RWPE2 (cell line): ENCODE measurements at places on chromosomes 4 and X.

GRCh38 chr4:113469023-113469390, 292.5 kb downstream of the CAMK2D start:
- DNase-seq: no peak

DNA sequence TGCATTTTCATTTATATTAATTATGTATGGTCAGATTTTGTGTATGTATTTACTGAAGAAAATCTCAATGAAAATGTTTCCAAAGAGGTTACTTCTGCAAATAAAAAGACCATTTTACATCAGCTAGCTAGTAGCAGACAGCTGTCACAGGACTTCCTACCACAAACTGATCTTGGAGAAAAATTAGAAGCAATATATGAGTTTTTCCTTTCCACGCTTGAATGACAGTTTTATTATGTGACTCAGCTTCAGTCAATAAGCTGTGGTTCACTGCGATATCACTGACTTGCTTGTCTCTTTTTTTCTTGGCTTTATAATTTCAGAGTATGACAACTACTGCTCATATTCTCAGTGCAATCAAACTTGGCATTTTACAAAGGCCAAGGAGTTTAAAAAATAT, 787.4 kb upstream of the GALNTL6 start:
- DNase-seq: no peak

DNA sequence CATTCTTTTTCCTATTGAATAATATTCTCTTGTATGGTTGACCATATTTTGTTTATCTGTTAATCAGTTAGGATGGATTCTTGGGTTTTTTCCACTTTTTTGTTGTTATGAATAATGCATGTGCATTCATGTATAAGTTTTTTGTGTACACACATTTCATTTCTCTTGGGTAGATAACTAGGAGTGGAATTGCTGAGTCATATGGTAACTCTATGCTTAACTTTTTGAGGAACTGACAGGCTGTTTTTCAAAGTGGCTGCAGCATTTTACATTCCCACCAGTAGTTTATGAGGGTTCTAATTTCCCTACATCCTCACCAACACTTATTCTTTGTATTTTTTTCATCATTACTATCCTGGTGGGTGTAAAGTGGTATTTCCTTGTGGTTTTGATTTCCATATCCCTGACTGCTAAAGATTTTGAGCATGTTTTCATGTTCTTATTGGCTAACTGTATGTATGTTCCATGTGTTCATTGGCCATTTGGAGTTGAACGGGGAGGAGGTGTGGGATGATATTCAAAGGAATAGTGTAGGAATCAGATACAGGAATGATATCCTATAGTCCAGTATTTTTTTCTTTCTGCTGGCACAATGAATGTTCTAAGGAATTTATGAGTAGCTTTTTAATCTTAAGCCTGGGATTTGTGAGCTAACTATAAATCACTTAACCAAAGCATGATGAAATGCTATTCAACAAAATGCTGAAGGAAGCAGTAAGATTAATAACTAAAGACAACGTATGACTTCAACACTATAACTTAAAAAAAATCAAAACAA, 114.3 kb downstream of the AMELX start:
- no peak for DNase-seq

- DNase-seq: no peak
Observed at GRCh38 chr4:142551517-142552305, 294.4 kb downstream of the INPP4B start.

DNA sequence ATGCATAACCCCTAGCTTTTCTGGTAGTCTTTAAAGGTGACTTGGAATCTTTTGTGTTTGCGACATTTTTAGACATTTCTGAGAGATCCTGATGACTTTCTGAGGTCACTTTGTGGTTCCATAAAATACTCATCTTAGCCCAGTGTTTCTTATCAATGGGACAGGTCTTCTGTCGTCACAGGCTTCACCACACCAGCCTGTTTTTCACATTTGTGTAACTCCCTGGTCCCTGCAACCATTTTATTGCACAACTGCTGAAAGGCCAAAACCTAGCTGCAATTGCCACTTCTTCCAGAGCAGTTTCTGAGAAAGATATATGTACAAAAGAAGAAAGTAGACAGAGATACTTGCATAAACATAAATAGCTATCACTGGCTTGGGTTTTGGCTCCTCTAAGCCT, 120.9 kb downstream of the IL15 start:
- no peak for DNase-seq

GRCh38 chr4:118225511-118225910, 127.3 kb downstream of the PRSS12 start:
- DNase-seq: no peak

DNA sequence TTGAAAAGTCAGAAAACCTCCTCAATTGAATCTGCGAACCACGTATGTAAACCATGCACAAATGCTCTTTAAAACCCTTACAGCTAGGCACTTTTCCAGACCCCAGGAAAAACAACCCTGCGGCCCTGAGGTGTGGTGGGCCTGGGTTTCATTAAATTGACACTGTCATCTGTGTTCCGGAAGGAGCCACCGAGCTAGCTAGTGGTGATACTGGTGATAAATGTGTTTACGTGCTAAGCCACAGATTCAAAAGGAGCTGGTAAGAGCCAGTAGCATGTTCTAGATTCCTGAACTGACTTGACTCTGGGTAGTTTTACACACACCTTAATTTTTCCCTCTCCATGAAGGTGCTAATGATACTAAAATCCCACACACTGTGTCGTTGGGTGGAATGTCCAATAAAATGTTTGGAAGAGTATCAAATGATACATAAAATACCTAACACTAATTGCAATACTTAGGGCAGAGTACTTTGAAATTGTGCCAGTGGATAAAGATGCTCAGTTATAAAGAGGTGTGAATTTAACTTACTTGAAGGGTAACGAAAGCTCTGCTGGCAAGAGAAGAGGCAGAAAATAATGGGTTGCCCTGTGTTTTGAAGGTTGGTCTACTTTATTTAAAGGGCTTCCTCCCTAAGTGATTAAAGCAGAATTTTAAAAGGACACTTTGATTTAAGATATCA, 8.5 kb downstream of the SMS start:
- DNase-seq: no peak

- no peak for DNase-seq
Observed at GRCh38 chrX:122187069-122187713, 996.9 kb upstream of the GRIA3 start.

DNA sequence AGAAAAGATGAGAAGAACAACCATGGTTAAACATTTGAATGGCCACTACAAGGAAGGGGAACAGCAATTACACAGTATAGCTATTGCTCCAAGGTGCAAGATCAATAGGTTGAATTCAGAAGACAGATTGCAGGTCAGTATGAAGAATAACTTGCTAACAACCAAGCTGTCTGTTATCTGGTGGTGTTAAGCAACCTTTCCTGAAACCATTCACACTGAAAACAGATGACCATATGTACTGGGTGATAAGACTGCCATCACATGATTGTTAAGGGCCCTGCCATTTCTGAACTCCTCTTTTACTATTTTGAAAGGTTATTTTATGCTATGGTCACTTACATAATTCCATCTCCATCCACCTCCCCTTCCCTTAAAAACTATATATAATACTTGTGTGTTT, 6.8 kb downstream of the GABRA3 start:
- DNase-seq: no peak

DNA sequence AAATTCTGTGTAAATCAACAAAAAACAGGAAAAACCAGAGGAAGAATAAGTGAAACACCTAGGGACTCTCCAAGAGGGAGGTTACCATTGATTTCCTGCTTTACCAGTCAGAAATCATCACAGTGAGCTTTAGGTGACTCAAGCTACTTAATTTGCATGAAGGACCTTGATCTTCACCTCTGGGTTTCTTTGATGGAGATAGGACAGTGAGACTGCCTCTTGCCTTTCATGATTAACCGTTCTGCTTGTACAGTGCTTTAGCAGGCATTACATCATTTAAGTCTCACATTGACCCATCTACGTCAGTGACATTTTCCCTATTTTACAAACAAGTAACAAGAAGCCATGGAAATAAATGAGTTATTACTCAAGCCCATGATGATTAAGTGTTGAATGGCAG, 3.4 kb upstream of the GK start:
- DNase-seq: no peak

DNA sequence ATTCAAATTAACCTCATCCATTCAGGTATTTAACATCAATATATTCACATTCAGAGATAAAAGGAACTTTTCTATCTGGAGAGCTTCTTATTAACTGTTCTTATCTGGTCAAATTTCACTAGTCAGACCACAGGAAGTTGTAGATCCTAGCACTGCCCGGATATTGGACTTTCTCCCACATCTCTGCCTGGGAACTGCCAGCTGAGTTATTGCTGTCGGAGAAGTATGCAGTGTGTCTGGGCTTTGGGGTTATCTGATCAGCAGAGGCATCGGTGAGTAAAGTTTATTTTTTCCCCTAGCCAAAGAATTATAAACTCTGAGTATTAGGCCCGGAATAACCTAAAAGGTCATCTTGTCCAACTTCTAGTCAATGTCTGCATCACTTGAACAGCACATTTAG, 45.1 kb downstream of the OR13H1 start:
- DNase-seq: no peak

GRCh38 chr4:57102050-57102624, 8.0 kb downstream of the IGFBP7 start:
- DNase-seq: peak; percentile 86

DNA sequence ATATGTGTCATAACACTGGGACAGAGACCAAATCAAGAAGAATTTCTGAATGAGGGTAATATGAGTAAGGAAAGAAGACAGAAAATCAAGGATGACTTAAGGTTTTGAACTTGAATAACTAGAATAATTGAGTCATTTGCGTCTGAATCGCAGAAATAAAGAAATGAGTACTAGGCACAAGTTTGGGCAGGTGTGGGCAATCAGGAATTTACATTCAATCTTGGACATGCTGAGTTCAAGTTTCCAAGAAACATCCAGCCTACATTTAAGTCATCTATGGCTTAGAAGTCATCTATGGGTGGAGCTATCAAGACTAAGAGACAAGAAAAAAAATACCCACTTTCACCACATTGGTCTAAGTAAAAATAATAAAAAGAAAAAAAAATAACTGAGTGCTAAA, 30.4 kb upstream of the WDR44 start:
- DNase-seq: no peak

DNA sequence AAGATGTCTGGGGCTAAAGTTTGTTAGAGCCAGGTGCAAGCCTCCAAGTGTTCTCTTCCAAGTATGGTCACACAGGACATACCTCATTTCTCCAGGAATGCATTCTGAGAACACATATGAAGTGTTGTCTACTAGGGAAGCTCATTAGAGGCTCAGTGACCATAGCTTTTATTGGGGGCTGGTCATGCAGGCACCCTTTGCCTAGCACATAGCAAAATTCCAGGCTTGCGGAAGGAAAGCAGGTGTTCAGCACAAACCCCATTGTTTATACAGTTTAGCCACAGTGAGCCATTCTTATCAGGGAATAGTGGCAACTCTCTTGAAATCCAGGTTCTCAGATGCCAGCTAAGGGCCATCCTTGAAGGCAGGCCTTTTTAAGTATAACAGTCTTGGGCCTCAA, 339.4 kb upstream of the ZCCHC13 start:
- DNase-seq: no peak

DNA sequence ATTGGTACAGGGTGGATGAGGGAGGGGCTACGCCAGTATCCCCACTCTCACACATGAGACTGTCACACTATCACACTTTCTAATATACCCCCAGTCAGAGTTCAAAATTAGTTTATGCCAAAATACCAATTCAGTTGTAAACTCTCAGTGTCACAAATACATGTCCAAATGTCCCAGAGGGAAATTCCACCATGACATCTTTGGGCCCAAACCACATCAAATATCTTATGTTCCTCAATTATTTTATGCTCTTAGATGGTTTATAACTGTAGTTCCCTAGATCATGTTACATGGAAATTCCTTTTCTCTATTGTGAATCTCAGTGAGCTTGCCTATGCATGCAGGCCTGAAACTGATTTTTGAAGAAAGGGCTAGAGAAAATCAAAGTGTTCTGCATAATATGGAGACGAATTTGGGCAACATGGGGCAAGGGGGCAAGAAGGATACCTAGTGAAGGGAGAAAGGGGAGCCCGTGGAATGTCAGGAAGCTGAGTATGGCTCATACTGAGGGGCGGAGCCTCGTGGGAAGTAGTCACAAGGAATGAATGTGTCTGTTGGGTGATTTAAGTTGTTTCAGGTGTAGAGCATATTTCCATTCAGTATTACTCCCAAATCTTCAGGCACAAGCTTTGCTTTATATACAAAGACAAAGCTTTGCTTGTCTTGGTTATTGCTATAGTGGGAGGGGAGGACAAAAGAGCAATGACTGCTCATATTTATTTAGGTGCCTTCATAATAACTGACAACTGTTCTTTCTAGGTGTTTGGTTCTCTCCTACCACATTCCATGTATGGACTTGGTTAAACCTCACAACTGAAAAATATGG, 40.8 kb downstream of the CLNK start:
- DNase-seq: no peak

- DNase-seq: no peak
Observed at GRCh38 chr4:140662082-140662869, 93.5 kb upstream of the UCP1 start.

DNA sequence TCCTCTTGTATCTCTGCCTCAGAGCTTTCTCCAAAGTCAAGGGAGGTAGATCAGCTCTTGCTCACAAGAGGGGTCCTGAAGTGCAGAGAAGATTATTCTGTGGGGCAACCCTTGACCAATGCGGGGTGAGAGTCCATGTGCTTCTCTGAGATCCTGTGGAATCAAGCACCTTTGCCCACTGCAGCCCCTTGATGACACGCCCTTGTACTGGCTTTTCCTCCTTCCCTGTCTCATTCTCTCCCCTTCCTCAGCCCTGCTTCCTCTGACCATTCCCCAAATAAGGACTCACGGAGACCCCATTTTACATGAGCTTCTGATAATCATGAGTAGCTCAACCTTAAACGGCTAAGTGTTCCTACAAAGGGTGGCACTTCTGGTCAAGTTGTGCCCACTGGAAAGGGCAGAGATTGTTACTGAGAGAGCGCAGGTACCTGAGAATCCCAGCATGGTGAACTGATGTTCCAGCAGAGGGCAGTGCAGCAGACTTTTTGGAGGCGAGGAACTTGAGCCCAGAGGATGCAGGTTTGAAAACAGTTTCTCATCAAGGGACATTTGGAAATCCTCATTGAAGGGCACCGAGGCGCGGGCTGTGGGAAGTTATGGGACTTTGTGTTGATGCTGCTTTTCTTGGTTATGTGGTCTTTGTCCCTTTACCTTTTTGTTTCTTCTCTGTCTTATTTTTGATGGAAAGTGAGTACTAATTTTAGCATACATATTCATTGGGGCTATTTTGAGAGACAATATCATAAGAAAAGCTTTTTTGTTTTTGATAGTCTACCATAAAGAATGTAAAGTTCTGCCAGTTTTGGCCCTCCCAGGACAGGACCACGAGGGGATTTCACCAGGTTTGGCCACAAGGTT, 201.3 kb downstream of the RBM46 start:
- no peak for DNase-seq

DNA sequence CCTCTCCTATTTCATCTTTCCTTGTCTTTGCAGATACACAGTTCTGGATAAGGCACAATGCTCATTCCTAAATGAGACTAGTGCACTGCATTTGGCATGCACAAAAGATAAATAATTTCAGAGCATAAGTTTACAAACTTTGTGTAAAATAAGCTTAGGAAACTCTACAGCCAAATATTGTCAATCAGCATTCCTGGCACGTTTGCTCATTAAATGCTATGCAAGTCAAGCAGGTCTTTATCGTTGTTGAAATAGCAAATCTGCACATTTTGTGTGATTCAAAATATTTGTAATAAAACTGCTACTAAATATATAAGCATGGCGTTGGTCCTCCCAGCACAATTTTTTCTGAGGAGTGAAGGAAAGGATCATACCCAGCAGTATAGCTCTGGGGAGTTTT, 322.1 kb upstream of the NOCT start:
- no peak for DNase-seq

- DNase-seq: no peak
Observed at GRCh38 chrX:150984169-150984824, 1.2 kb downstream of the HMGB3 start.

GRCh38 chr4:107213880-107214279, 177.8 kb upstream of the DKK2 start:
- DNase-seq: no peak
